ENCODE measurements at places on chromosomes 6 and 20.

DNA sequence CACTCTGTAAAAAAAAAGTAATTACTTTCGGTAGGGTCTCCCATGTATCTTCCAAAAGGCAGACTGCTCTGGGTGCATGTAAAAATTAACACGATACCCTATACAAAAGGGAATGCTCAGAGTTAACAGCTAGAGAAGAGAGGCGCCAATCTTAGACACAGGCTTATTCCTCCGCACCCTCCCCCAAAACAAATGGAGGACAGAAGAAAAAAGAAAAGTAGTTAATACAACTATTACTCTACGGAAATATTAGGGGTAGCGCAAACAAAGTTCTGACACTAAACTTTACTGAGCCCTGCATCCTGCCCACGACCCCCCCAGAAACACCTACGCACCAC, 331 bp upstream of the UFL1 start:
- DNase-seq, result no peak

DNA sequence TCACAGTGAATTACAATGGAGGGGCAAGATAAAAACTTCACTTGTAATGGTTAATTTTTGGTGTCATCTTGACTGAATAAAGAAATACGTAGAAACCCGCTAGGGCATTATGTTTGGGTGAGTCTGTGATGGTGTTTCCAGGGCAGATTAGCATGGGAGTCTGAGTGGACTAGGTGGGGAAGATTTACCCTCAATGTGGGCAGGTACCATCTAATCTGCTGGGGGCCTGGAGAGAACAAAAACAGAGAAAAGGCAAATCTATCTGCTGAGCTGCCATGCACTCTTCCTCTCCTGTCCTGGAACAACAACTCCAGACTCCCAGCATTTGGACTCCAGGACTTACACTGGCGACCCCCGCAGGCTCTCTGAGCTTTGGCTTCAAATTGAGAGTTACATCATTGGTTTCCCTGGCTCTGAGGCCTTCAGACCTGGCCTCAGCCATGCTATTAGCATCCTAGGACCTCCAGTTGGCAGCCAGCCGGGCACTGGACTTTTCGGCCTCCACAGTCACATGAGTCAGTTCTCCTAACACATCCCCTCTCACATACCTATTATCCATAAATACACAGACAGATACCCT, 19.7 kb downstream of the NINL start:
- DNase-seq, result no peak

DNA sequence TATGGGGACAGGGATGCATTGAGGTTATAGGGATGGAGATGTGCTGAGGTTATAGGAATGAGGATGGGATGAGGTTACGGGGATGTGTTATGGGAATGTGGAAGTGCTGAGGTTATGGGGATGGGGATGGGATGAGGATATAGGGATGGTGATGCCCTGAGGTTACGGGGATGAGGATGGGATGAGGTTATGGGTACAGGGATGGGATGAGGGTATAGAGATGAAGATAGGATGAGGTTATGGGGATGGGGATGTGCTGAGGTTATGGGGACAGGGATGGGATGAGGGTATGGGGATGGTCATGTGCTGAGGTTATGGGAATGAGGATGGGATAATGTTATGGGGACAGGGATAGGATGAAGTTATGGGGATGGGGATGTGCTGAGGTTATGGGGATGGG, 542.8 kb downstream of the CDH26 start:
- DNase-seq, result no peak

- DNase-seq, result no peak
Measured at GRCh38 chr6:101613556-101613955, 220.0 kb downstream of the GRIK2 start.

Data from substantia nigra (tissue), 51 donors.